ENCODE measurements at places on chromosomes 6 and 20.

DNA sequence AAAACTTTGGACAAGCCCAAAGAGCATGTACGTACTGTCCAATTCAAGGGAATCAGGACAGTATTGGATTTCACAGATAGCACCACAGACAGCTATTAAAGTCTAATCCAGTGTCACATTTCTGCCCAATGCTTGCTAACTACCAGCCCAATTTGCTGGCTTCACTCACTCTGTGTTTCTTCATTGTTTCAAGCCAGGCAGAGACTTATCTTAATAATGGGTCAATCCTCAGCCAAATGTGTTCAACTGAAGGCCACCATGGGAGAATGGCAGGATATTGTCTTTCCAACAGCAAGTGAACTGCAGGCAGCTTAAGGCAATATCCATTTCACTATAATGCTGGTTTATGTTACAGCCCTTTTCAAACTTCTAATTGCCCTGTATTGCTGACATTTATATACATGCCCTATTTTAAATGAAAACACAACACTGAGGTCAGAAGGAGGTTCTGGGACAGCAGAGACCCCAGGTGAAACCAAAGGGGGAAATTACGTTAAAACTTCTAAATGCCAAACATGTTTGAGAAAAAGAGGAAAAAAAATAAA lies 142.1 kb upstream of the RSPO3 start:
- DNase-seq: no peak

GRCh38 chr6:24581084-24581669 lies 64.8 kb downstream of the KIAA0319 start:
- DNase-seq: peak; percentile 66

DNA sequence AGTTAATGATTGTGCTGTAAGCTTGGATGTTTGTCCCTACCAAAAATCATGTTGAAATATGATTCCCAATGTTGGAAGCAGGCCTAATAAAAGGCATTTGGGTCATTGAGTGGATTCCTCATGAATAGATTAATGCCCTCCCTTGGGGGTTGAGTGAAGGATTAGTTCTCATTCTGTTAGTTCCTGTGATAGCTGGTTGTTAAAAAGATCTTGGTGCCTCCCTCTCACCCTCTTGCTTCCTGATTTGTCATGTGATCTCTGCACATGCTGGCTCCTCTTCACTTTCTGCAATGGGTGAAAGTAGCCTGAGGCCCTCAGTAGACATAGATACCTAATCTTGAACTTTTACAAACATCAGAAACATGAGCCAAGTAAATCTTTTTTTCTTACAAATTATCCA lies 115.6 kb upstream of the HCRTR2 start:
- DNase-seq: no peak

DNA sequence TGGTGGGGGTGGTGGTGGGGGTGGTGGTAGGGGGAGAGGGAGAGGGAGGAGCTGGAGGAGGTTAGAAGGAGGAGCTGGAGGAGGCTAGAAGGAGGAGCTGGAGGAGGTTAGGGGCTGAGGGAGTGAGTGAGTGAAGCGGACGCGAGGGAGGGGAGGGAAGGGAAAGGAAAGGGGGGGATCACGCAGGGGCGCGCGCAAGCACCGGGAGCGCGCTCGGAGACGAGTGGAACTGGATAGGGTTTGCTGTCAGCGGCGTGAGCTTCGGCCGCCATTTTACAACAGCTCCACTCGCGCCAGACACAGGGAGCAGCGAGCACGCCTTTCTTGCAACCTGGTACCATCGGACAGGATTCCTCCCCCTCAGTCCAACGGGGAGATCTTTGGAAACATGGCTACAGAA lies 90.5 kb upstream of the FERMT1 start:
- no peak for DNase-seq

DNA sequence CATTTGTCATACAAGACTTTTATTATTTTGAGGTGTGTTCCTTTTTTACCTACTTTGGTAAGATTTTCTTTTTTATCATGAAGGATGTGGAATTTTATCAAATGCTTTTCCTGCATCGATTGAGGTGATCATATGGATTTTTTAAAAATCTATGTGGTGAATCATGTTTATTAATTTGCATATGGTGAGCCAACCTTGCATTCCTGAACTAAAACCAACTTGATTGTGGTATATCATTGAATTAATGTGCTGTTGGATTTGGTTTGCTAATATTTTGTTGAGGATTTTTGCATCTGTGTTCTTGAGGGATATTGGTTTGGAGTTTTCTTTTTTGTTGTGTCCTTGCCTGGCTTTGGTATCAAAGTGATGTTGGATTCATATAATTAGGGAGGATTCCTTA lies 848.1 kb upstream of the EYS start:
- DNase-seq: no peak
